Naive thymus-derived CD8-positive, alpha-beta T cell (primary cell): ENCODE measurements at places on chromosomes 6 and 20.
A peak's percentile ranks its signal among the peaks of the same experiment; 100 is the strongest.

DNA sequence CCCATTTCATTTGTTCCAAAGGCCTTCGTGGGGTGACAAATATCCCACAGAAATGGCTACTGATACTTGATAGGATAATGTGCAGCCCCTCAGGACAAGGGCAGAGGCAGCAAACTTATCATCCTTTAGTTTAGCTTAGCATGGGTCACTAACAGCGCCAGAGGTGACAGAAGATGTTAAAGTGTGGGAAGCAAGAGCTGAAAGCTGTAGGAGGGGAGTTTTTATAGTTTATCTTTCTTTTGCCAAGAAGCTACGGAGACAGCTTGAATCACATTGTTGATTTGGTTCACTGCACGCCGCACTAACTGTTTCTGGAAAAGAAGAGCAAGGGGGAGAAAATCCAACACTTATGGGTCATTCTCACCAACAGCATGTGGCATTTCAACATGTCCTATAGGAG lies 773.9 kb upstream of the MMS22L start:
- H3K36me3 ChIP-seq = no peaks in the 10 kb centered on the region
- H3K27ac ChIP-seq = no peak overlapping the region
- DNase-seq = no peak
- H3K4me1 ChIP-seq = no peaks in the 10 kb centered on the region
- H3K4me3 ChIP-seq = no peak overlapping the region

DNA sequence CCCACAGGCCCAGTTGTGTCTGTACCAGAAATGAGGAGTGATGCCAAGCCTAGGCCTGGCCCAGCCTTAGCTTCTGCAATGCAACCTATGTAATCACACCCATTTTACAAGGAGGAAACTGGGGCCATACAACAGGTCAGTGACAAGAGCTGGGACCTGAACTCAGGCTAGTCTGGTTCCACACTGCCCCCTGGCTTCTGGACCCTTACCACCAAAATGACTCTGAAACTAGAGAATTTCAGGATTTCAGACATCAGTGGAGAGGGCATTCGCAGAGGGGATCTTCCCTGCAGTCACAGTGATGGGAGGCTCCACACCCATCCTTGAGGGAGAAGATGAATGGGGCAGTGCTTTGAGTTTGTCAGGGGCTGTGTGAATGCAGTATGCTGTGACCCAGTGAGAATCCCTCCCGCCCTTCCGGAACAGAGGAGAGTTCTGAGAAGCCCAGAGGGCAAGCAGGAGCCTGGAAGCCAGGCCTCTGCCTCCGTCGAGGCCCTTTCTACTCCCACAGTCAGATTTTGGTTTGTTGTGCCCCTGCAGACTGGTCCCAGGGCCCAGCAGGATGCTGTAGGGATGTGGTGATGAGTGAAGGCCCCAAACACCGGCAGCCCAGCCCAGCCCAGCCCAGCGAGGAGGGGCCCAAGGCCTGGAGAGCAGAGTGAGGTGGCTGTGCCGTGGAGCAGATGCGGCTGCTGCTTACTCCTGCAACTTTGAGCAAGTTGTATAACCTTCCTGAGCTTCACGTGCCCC lies 48.1 kb upstream of the MYL9 start:
- no peaks in the 10 kb centered on the region for H3K27me3 ChIP-seq
- peaks cover 62% of the 10 kb centered on the region for H3K4me1 ChIP-seq
- H3K27ac ChIP-seq = peak overlapping the region; percentile 90
- DNase-seq = no peak
- H3K36me3 ChIP-seq = no peaks in the 10 kb centered on the region

GRCh38 chr6:20180935-20181334 lies 31.3 kb downstream of the MBOAT1 start:
- no peak overlapping the region for H3K4me3 ChIP-seq
- H3K36me3 ChIP-seq = no peaks in the 10 kb centered on the region
- no peak for DNase-seq
- no peaks in the 10 kb centered on the region for H3K4me1 ChIP-seq

DNA sequence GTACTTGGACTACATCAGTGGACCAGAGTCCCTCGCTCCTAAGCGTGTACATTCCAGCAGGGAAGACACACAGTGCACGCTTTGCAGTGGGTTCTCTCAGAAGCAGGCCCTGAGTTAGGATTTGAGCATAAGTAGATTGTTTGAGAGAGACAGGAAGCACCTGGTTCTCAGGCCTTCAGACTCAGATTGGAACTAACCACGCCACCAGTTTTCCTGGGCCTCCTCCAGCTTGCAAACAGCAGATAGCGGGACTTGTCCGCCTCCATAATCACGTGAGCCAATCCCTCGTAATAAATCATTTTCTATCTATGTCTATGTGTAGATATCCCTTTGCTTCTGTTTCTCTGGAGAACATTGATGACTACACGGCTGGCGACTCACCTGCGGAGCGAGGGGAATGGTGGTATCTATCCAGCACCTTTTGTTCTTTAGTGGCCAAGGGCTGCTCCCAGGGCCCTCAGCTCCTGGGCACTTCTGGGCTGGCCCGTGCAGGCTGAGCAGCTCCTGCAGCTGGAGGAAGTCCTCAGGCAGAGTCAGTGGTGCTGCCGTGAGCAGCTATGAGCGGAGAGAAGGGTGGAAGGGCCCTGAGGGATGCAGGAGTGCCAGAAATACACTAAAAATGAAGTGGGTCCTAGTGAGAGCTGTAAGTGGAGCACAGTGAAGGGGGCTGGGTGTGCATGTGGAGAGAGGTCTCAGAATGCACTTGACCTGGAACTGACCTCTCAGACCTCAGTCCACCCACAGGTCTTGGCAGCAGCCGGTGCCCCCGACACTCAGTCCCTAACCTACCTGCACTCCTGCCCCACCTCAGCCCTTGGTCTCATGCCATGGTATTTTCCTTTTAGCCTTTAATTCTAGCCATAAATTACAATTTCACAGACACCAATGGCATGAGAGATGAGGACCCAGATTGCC lies 76.9 kb downstream of the STK35 start:
- no peak for DNase-seq
- H3K27ac ChIP-seq = no peak overlapping the region
- H3K4me1 ChIP-seq = peaks cover 3% of the 10 kb centered on the region

DNA sequence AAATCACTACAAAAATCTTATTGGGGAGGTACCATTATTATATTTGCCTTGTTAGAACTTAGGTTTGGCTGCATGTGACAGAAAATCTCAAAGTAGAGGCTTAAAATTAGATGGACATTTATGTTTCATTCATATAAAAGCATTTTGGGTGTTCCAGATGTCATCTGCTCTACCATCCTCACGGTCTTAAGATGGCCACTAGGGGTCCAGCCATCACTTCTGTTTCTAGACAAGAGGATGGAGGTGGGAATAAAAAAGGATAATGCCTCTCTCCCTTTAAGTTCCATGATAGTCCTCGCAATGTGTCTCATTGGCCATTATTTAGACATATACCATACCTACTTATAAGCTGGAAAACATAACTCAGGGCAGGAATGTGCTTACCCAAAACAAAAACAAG lies 929.5 kb downstream of the KIF16B start:
- no peaks in the 10 kb centered on the region for H3K36me3 ChIP-seq
- no peak overlapping the region for H3K27ac ChIP-seq
- DNase-seq = no peak
- H3K4me1 ChIP-seq = no peaks in the 10 kb centered on the region
- H3K4me3 ChIP-seq = no peak overlapping the region

- no peak for DNase-seq
- H3K4me3 ChIP-seq = no peak overlapping the region
- H3K4me1 ChIP-seq = no peaks in the 10 kb centered on the region
Observed at GRCh38 chr6:43658161-43658560, 13.3 kb downstream of the RSPH9 start.

- H3K4me3 ChIP-seq = no peak overlapping the region
- peaks cover 42% of the 10 kb centered on the region for H3K4me1 ChIP-seq
- H3K36me3 ChIP-seq = peaks cover 3% of the 10 kb centered on the region
- no peak for DNase-seq
Observed at GRCh38 chr6:16706911-16707783, 54.1 kb downstream of the ATXN1 start.

DNA sequence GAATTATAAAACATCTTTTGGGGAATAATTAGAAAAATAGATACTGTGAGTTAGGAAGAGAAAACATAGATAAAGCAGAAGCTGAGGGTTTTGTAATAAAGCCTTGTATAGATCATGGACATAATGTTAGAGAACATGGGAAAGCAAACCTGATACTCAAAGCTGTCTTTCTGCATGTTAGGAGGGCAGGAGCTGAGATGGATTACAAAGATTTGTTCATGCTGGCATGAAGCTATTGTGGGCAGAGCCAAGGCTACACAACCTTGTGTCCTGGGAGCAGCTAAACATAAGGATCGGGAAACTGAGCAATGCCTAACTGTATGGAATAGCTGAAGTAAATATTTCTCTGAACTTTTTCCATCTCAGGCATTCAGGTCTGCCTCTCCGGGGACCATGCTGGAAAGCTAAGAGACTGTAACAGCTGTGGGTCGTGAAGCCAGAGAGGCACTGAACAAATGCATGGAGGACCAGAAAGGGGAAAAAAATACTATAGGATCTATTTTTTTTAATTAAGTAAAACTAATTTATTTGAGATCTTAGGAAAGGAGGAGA lies 28.2 kb upstream of the CNKSR3 start:
- H3K36me3 ChIP-seq = no peaks in the 10 kb centered on the region
- no peak overlapping the region for H3K27ac ChIP-seq
- H3K27me3 ChIP-seq = peaks cover 4% of the 10 kb centered on the region
- H3K4me1 ChIP-seq = no peaks in the 10 kb centered on the region

GRCh38 chr20:43682446-43682845 lies 15.5 kb downstream of the MYBL2 start:
- H3K36me3 ChIP-seq = no peaks in the 10 kb centered on the region
- no peaks in the 10 kb centered on the region for H3K4me1 ChIP-seq
- H3K27ac ChIP-seq = no peak overlapping the region
- H3K4me3 ChIP-seq = no peak overlapping the region
- no peak for DNase-seq
